ENCODE measurements at places on chromosomes 2 and 18.

DNA sequence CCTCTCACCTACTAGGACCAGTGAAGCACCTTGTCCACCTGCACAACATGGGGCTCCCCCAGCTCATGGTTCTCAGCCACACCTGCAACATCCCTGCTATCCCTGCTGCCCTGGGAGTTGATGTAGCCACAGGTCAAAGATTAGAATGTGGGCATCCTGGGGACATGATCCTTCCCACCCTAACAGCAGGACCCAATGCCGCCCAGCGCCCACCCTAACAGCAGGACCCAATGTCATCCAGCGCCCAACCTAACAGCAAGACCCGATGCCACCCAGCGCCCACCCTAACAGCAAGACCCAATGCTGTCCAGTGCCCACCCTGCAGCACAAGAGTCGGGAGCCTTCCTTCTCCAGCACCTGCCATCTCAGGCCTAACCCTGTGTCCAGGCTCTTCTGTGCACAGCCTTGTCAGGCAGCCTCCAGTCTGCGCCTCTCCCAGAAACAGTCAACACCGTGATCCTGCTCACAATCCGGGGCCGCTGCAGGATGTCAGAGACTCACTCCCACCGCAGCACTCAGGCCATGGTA is 237.3 kb upstream of the SALL3 start:
- no peak for DNase-seq

DNA sequence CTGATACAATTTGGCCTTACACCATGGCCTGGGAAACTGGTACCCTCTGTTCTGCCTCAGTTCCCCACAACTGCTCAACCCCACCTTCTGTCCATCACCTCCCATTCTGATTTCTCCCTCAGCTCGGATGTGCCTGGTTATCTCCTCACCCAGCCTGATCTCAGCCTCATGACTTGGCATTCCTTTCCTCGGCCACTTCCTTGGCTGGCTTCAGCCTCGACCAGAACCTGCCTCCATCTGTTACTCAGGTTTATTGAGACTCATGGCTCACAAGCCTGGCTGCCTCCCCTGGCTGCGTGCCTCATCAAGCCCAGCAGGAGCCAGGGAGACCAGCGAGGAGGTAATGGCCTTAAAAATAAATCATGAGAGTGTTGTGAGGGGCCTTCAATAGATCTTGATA is 356.2 kb upstream of the SPRED2 start:
- no peak for DNase-seq

DNA sequence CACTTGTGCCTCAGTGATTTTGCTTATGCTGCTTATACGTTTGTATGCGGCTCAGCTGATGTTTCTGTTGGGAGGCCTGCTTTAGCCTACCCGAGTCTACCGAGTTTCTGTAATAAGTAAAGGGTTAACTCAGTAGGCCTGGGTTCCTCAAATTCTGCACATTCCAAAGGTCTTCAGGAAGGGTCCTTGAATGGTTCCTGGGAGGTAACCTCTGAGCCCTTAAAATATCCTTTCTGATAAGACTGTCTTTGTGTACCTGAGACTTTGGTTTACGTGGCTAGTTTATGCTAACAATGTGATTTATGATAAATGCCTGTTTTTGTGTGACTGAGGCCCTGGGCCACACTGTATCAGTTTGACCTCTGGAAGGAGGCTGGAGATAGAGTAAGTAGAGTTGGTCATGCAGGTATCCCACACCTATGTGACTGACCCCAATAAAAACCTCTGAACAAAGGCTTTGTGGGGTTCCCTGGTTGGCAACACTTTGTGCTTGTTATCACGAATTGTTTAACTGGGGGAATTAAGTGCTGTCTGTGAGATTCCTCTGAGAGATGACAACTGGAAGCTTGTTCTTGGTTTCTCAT is 18.9 kb upstream of the PNPT1 start:
- no peak for DNase-seq

GRCh38 chr2:85184231-85184630 is 51.0 kb downstream of the TCF7L1 start:
- DNase-seq: no peak

- no peak for DNase-seq
Observed at GRCh38 chr18:31835528-31836133, 75.0 kb upstream of the SLC25A52 start.

DNA sequence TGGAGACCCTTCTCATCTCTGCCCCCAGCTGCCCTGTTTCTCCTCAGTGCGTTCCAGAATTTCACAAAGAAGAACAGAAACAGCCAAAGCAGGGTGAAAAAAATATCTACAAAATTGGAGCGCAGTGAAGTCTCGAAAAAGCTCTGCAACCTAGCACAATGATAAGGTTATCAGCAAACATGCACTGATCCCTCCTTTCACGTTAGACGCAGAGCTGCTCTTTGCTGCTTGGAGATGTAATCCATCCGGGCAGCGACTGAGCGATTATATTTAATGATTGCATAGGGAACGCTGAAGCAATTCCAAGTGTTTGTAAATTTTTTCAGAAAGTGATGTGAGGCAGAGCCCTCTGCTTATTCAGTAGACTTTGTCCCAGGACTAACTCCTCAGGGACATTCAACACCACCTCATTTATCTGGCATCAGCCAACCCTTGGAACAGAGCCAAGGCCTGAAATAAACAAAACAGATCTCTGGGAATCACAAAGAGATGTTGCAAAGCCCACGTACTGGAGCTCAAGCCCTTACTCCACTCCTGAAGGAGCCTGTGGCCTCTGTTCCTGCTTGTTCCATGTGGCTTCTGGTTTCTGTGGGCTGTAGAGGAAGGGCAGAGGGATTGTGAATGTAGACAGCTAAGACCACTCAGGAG is 172.6 kb upstream of the BCL2L11 start:
- DNase-seq: no peak

DNA sequence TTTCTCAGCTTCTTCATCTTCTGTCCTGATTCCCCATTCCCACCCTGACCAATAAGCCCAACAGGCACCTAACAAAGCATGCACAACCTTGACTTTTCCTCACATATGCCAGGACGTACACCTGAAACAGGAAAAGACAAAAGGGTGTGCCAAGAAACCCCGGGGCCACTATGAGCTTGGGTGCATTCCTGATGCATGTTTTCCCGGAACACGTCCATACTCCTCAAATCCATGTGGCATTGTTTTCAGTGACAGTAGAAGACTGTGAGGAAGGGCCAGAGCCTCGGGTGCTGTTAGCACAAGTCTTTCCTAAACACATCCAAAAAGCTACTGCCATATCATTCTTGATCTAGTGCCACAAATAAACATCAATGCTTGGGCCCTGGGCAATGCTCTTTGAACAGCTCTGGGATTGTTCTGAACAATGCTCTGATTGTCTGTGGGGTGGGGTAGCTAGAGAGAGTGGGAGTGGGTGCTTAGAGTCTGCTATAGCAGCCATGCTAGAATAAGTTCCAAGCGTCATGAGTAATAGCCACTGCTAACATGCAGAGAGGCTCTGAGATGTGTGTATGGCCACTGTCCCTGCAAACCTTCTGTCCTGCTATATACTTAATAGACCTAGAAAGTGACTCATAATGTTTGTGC is 181.7 kb upstream of the CRIM1 start:
- DNase-seq: no peak

GRCh38 chr2:47501374-47502200 is 98.6 kb downstream of the MSH2 start:
- DNase-seq: no peak

DNA sequence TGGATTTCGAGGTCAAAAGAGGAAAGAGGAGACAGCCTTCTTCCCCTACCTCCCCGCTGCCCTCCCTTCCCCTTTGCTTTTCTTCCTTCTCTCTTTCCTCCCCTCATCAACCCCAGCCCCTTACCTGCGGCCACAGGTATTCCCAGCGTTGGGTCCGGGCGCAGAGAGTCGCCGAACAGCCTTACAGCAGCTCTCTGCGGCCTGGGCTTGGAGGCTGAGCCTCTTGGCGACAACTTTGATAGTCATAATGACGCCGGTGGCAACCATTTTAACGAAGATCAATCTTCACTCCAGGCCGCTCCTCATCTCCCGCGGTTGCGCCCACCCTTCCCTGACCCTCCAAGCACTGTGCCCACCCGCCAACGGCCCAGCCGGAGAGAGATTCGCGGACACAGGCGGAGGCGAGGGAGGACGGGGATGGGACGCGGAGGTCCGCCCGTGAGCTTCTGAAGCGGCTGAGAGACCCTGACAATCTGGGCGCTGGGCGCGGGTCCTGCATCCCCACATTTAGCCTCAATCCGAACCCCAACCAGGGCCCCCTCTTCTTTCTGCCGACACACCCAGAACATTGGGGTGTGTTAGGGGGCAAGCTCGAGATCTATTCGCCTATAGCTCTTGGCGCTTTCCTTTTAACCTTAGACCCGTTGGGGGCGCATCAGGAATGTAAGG is 1.5 kb upstream of the EVX2 start:
- no peak for DNase-seq

GRCh38 chr2:96108541-96109360 is 7.6 kb downstream of the ADRA2B start:
- no peak for DNase-seq

GRCh38 chr2:240387669-240388358 is 47.6 kb upstream of the GPC1 start:
- no peak for DNase-seq

GRCh38 chr2:168934826-168935225 is 33.7 kb downstream of the G6PC2 start:
- DNase-seq: no peak

- DNase-seq: no peak
Observed at GRCh38 chr2:70009762-70010575, 48.5 kb upstream of the ASPRV1 start.

GRCh38 chr18:49646873-49647272 is 85.0 kb downstream of the LIPG start:
- no peak for DNase-seq

DNA sequence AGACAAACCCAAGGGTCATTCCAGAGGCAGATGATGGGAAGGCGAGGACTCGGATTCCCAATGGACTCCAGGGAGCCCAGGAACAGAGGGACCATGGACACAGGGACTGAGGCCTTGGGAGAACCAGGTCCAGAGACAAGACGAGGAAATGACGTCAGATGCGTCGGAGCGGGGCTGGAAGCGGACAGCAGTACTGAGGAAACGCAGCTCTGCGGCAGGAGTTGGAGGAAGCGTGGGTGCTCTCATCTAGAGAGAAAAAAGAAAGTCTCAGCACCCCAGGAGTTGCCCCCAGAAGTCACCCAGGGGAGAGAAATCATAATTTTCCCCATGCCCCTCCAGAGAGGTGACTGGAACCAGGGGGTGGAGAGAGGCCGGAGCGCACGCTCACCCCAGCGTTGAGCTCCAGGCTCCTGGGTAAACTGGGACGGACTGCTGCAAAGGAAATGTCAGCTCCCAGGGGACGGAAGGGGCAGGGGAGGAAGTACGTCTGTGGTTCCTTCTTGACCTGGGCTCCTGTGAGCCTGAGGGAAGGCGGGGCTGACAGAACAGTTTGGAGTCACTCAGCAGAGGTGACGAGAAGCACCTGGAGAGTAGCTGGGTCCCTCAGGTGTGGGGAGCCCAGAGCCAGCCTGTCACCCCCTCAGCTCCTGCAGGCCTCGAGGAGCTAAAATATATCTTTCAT is 44.7 kb downstream of the CMPK2 start:
- no peak for DNase-seq

- no peak for DNase-seq
Observed at GRCh38 chr2:133718688-133719201, 150.5 kb upstream of the NCKAP5 start.

GRCh38 chr2:33339269-33339668 is 137.2 kb upstream of the RASGRP3 start:
- no peak for DNase-seq

DNA sequence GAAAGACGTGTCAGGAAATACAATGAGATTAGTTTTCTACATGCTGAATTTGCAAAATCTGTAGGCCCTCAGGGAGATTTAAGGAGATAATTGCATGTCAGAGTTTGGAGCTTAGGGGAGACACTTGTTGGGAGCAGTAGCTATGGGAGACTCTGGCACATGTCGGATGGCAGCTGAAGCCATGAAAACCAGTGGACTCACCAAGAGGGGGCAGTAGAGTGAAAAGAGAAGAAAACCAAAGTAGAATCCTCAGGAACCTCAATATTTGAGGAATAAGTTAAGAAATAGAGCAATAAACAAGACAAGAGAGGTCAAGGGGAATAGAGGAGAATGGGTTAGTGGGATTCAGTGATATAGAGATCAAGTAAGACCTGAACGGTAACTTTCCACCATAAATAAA is 24.8 kb downstream of the RUFY4 start:
- DNase-seq: no peak

DNA sequence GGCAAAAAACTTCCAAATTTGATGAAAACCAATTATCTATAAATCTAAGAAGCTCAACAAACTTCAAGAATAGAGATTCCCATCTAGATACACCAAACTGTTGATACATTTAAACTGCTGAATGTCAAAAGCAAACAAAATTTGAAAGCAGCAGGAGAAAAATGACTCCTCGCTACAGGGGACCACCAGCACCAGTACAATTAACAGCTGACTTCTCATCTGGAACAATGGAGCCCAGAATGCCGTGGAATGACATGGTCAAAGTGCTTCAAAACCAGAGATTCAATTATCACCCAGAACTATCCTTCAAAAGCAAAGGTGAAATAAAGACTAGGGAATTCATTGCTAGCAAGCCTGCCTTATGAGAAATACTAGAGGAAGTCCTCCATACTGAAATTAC is 11.6 kb downstream of the SRSF7 start:
- DNase-seq: no peak

- no peak for DNase-seq
Observed at GRCh38 chr18:53715243-53715853, 509.1 kb downstream of the MBD2 start.

- no peak for DNase-seq
Observed at GRCh38 chr2:83784315-83784714, 674.8 kb downstream of the SUCLG1 start.

DNA sequence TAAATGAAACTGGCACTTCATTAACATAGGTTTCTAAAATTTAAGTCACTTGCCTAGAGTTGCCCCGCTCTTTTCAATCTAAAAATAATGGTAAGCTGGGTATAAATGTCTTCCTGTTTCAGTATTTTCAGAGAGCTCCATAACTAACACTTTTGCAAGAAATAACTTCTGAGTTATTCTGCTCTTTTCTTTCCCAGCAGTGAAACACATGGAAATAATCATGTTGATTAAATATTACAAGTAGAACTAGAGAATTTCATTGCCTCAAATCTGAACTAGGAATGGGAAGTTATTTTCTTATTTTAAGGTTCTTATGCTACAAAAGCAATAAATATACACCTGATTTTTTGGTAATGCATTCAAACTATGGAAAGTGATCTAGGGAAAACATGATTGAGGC is 257.4 kb downstream of the IKZF2 start:
- no peak for DNase-seq

GRCh38 chr2:238963161-238963970 is 115.5 kb downstream of the TWIST2 start:
- DNase-seq: no peak

- DNase-seq: no peak
Observed at GRCh38 chr2:158513841-158514240, 57.1 kb downstream of the PKP4 start.
